ENCODE measurements at places on chromosomes 3 and 15.

GRCh38 chr3:145450018-145450682 lies 710.8 kb downstream of the PLOD2 start:
- no peak for DNase-seq

DNA sequence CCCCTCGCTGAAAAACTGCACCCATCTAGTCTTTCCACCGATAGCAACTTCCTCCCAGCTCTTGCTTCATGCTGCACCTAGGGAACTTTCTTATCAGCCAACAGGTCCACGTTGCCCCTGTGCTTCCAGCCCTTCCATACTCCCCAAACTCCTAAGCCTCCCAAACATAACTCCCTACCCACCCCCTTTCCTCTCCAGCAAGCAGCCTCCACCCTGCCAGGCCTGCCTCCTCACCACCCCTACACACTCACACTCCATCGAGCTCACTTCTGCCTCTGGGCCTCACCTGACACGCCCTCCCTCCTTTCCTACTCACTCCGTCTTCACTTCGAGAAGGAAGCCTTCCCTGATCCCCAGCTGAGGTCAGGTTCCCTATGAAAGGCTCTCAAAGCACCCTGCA lies 8.1 kb downstream of the INSYN1 start:
- DNase-seq: no peak

- DNase-seq: no peak
These were observed 22.7 kb downstream of the SEC61A1 start for GRCh38 chr3:128074851-128075521.

- no peak for DNase-seq
These were observed 225.6 kb upstream of the UBE2E1 start for GRCh38 chr3:23580096-23580713.

GRCh38 chr3:197595470-197596185 lies 39.9 kb upstream of the BDH1 start:
- DNase-seq: no peak

DNA sequence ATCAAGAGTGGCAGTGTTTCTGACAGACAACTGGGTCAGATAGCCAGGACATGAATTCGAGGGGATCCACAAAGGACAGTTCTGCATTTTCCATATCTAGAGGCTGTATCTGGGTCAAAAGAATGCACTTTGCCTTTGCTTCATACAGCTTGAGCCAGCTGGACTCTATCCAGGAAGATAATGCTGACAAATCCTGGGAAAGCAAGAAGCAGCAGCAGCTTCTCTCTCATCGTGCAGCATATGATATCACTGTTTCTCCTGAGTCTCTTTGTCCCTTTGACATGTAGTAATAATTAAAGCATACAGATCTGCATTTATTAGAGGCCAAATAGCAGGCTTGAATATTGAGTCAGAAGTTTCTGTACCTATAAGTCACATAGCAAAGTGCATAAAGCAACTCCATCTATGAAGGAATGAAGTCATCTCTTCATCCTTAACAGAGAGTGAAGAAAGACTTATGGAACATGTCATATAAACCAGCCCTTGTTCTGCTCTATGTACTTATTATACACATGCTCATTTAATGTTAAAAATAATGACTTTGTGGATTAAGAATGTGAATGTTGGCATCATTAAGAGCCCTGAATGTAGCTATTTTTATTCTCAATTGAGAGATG lies 236.8 kb upstream of the GBE1 start:
- DNase-seq: no peak

DNA sequence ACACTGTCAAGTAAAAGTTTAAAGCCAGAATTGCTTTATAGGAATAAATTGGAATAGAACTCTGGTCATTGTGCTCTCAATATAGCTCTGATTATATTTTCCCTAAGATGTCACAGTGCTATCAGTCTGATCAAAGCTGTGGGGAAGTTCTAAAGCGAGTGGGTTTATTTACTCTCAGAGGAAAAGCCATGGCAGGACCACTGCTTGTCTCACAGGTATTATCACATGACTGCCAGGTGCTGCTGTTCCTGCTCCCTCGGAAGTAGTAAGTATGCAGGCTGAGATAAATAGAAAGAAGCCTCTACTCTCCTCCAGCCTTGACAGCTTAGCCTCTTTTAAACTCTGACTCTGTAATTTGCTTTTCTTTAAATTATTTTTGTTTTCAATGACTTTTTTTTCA lies 49.1 kb upstream of the UTS2B start:
- no peak for DNase-seq

DNA sequence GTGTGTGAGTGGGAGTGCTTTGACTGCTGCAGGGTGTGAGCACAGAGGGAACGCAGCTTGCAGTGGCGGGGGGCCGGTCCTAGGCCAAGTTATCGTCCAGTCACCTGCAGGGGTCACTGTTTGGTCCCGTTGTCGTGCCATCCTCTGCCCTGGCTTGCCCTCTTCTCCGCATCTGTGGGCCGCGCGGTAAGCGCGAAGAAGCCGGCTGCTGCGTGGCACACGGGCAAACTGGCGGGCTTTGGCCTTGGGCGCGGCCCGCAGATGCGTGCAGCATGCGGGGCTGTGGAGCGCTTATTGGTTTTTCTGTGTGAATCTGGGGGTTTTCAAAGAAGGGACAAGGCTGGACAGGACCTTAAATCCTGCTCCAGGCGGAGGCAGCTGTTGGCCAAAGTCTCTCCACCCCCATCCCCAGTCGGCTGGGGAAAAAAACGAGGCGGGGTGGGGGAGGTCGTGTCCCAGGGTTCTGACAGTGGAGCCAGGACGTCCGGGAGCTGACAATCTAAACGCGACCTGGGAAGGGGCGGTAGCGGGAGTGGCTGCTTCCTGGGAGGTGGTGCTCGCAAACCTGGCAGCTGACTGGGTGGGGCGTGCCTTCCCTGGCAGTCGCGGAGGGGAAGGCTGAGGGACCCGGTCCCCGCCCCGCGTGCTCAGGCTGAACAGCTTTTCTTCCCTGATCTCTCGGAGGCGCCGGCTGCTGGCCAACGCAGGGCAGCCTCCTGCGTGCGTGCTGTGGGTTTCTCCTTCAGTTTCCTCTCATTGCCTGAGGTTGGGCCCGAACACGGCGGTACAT lies 39.7 kb upstream of the VEPH1 start:
- no peak for DNase-seq

- no peak for DNase-seq
These were observed 716.1 kb downstream of the NSUN3 start for GRCh38 chr3:94778814-94779494.

GRCh38 chr3:189771842-189772450 lies 140.8 kb downstream of the TP63 start:
- DNase-seq: no peak

DNA sequence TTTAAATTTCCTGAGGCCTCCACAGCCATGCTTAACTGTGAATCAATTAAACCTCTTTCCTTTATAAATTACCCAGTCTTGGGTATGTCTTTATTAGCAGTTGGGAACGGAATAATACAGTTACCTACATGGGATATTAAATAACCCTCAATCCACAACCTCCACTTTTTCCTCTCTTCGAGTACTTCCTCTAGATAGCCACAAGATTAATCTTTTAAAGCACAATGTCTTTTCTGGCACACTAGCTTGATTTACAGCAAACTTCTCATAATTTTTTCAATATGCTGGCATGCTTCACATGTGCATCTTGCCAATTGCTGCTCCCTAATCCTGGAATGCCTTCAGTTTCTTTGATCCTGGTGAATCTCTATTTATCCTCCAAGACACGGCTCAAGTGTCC lies 92.2 kb downstream of the P2RY1 start:
- DNase-seq: no peak

DNA sequence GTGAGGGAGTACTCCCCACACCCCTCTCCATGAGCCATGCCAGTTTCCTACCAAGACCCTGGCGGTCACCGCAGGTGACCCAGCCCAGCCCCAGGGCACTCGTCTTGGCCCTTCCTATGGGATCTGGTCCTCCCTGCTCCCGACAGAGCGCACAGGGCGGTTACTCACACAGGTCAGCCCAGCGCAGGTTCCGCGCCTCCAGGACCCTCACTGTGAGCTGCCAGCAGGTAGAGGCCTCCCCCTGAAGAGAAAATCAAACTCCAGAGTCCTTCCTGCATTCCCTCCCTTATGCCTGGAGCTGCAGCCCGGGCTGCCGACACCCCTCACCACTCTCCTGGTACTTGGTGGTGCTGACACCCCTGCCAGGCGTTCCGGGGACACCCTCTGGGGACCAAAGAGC lies 6.9 kb downstream of the PLA2G4D start:
- no peak for DNase-seq

GRCh38 chr15:50906954-50907600 lies 1.4 kb upstream of the AP4E1 start:
- no peak for DNase-seq

GRCh38 chr3:104554425-104554824 lies 812.3 kb upstream of the ALCAM start:
- no peak for DNase-seq

DNA sequence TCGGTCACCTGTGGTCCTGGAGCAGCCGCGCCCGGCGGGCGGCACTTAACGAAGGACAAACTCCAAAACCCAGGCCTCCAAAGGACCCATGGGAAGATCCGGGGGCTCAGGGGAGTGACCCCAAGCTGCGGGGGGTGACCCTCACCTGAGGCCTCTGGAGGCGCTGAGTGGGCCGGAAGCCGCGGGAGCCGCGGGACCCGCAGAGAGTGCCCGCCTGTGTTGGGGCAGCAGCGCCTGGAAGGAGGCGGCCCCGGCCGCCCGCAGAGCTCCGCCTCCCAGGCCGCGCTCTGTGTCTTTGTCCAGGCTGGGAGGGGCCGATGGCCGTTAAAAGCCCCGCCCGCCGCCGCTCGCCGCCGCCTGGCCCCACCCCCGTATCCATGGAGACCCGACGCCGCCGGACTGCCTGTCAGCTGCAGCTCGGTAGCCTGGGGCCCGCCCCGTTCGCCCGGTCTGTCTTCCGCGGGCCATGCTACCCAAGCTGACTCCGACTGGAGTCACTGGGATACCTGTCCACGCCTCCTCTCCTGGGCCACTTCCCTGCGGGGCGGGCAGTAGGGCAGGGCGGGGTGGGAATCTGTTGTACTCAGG lies 15.3 kb upstream of the FANCD2 start:
- DNase-seq: peak; percentile 43

DNA sequence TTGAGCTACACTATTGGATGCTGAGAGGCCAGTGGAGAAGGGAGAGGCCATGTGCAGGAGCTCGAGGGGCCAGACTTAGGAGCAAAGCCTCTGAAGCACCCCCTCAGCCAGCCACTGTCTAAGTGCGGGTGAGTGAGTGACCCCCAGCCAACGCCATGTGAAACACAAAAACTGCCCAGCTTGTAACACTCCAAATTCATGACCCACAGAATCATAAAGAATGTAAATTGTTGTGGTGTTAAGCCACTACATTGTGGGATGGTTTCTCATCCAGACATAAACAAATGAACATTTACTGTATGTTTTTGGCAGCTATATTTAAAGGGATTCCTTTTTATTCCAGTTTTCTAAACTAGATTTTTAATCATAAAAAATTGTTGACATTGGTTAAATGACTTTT lies 27.2 kb upstream of the TMEM158 start:
- DNase-seq: no peak

GRCh38 chr3:158509891-158510290 lies 61.1 kb upstream of the MLF1 start:
- no peak for DNase-seq

DNA sequence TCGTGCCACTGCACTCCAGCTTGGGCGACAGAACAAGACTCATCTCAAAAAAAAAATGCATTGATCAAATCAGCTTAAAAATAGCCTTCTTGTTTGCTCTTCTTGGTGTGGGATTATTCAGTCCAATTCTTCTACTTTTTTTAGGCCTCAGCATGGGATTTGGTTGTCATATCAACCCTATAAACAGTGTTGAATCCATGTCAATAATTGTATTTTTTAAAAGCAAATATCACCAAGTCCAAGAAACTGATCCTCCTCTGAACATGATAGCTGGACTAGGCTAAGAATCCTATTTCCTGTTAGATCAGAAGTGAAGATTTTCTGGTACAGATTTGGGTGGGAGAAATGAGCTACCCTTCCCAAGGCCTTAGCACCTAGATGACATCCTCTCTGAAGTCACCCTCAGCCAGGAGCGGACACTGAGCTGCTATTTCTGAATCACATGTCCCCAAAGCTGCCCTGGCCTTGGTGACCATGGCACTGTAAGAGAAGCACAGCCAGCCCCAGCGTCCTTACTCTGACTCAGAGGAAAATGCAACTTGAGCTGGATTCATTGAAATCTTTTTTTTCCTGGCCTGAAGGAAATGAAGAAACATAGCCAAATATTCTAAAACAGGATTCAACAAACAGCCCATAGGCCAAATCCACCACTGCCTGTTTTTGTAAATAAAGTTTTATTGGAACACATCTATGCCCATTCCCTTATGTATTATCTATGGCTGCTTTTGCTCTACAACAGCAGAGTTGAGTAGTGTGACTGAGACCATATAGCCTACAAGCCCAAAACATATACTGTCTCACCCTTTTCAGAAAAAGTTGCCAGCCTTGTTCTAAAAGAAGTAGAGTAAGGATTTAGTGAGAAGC lies 215.9 kb upstream of the CTDSPL start:
- DNase-seq: no peak

DNA sequence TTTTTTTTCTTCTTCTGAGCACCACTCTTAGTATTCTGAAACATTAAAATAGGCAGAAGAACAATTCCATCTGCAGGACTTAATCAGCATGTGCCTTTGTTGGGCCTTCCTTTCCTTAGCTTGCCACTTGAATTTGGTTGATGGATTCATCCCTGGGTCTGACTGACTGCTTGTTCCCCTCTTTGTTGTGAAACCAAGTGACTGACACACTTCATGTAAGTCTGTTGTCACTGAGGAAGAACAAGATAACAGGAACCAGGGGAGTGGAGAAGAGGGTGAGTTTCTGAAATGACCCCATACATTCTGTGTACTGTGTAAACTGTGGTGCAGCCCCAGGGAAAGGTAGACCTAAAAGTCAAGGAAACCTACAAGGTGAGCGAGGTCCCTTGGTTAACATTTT lies 188.7 kb upstream of the TBC1D5 start:
- DNase-seq: no peak

- DNase-seq: no peak
These were observed 94.2 kb downstream of the CBLB start for GRCh38 chr3:105774444-105775180.

DNA sequence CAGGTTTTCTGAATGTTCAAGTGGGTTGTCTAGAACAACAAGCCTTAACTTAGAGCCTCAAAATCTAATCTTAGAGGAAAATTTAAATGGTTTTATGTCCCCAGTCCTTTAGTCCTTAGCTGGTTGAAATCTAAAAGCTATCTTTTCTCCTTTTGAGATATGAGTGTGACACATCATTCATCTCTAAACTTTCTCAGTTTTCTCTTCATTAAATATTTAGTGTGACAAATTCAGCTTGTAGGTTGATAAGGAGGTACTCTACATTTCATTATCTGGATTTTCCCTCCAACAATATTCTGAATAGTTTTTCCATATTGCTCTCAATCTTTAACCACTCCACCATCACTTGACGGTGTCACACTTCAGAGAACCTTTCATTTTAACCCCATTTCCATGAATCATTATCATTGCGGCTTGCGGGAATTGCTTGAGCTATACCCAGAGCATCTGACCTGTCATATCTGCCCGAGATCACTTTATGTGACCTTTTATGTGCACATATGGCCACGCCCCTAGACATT lies 16.1 kb upstream of the ATP8B4 start:
- no peak for DNase-seq

- no peak for DNase-seq
These were observed 586.4 kb downstream of the GRM7 start for GRCh38 chr3:7447197-7447769.

GRCh38 chr3:43015991-43016865 lies 37.1 kb downstream of the GASK1A start:
- DNase-seq: no peak

- no peak for DNase-seq
These were observed 55.0 kb downstream of the TMEM39A start for GRCh38 chr3:119408243-119408950.
